ENCODE measurements at places on chromosomes 4 and X. TPM values are rescaled to one million over a fixed set of nuclear protein-coding genes. Genes with fewer than 3 reads are reported as not detected.

The EXOC1L gene
- not detected for total RNA-seq

The PABPC1L2A gene
- total RNA-seq = not detected

GRCh38 chr4:149836546-149836945 lies 20.9 kb upstream of the IQCM start:
- no peak for DNase-seq

DNA sequence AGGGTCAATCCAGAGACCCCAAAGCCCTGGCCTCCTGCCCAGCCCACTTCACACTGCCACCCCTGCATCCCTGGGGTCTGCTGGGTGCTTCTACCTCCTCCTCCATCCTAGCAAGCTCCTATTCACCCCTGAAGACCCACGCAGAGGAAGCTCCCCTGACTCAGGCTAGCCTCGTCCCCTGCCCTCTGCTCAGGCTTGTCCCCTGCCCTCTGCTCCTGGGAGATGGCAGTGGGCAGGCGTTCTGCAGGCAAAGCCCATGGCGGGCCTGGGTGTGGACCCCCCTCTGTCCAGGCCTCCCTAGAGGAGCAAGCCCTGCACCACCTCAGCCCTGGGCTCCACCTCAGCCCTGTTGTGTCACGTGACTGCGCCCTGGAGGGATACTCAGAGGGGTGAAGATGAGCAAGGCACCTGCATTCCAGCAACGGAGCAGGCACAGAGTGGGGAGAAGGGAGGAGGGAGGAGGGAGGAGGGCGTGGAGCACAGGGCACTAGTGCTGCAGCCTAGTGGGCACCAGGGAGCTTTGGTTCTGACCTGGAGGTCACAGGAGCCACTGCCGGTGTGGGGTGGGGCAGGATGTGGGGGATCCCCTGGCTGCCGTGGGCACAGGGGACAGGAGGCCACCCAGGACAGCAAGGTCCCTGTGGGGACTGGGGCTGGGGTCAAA lies 27.6 kb upstream of the FGFR3 start:
- DNase-seq = no peak

GRCh38 chr4:9989918-9990635 lies 31.2 kb downstream of the SLC2A9 start:
- no peak for DNase-seq
